Amniotic stem cell (primary cell): ENCODE measurements at places on chromosomes 2 and 18.
A peak's percentile ranks its signal among the peaks of the same experiment; 100 is the strongest.

DNA sequence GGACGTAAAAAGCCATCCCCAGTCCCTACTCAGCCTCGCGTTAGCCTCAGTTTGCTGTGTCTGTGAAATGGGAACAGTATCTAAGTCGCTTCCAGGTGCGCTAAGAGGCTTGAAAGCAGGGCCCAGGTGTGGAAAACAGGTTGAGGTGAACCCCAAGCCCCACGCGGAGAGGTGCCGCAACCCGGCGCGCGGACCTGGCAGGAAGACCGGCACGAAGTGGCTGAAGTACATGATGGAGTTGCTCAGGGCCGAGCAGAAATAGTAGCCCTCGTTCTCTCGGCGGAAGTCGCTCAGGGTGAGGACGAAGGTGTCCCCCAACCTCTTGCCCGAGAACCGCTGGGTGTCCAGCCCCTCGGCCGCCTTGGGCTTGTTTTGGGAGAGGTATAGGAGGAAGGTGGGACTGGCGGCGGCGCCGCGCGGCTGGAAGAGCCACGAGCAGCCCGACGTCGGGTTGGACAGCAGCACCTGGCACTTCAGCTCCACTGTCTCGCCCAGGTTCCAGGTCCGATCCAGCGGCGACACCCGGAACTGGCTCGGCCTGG, 508 bp downstream of the CD8A start:
- DNase-seq = no peak

GRCh38 chr2:221581986-221582385, 9.9 kb upstream of the EPHA4 start:
- no peak for DNase-seq

GRCh38 chr2:152466041-152466440, 131.1 kb downstream of the FMNL2 start:
- no peak for DNase-seq

DNA sequence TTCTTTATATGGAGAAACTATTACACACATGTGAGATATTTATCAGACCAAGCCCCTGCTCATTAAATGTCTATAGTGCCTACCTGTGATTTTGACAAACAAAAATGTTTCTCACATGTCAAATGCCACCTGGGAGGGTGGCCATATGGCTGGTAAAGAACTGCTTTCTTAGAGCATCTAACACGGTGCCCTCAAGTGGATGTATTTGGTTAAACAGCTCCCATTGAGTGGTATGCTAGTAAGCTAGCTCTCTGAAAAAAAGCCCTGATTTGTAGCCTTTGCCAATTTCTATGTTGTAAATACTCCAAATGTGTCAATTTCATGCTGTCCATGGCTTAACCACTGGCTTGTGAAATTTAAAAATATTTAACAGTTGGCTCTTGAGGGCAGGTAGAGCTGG, 94.6 kb downstream of the PMAIP1 start:
- DNase-seq = no peak

- no peak for DNase-seq
Measured at GRCh38 chr2:190575263-190575662, 40.7 kb upstream of the NEMP2 start.

GRCh38 chr2:66895206-66895605, 460.3 kb downstream of the MEIS1 start:
- no peak for DNase-seq

GRCh38 chr18:67589325-67589724, 72.8 kb upstream of the DSEL start:
- no peak for DNase-seq

- no peak for DNase-seq
Measured at GRCh38 chr2:207239754-207240494, 74.2 kb upstream of the KLF7 start.

- DNase-seq = no peak
Measured at GRCh38 chr2:174617718-174618117, 20.1 kb upstream of the WIPF1 start.

DNA sequence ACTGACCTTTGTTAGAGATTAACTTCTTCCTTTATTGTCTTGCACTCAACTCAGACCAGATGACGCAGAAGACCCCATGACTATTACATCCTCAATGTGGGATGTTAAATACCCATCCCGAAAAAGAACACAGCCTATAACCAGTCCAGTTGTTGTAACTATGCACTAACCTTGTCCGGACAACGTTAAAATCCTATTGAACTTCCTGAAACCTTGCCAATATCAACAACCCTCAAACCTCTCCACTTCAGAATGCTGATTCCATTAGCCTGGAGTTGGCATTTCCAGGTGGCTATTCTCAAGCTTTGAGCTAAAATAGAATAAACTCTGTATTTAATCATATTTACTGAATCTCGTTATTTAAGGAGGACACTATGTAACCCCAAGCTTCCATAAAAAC, 13.6 kb downstream of the NMS start:
- DNase-seq = no peak

DNA sequence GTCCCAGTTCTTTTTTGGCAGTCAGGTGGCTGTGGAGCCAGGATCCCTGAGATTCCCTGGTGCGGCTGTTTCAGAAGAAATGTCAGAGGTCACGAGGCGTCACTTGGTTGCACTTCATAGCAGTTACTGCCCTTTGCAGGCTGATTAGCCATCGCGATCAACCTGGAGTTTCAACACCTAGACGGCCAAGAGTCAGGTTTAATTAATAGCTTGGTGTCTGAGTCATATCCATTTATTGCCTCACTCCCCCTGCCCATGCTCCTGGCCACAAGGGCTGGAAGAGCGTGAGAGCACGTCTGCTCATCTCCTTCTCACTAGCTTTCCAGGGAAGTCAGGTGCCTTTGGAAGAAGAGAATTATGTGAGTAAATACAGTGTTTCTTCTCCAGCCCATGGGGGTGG, 552.3 kb downstream of the TSN start:
- DNase-seq = no peak

DNA sequence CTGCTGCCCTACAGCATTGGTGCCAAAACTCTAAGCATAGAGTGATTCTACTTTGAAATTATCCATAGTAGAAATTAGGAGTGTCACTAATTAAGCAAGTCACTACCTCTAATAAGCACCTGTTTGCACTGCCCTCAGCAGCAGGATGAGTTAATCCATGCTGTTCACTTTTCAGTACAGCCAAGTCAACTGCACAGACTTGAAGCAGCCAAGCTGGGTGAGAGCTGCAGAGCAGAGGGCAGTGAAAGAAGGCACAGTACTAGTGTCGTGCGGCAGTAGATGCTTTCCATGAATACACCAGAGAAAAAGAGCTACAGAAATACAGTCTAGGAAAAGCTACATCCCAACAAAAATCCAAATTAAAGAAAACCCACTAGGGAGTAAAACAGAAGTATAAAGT, 98.6 kb downstream of the RAPH1 start:
- no peak for DNase-seq

DNA sequence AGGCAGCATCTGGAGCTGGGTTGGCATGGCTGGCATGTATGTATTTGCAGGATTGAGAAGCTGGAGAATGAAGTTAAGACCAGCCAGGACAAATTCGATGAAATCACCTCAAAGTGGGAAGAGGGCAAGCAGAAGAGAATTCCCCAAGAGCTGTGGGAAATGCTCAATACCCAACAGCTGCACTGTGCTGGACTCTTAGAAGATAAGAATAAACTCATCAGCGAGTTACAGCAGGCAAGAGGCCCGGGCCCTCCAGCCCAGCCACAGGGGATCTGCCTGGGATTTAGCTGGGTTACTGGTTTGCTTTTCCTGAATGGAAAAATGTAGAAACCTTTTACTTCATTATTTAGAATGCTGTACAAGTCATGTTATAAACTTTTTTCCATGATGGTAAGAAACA, 22.5 kb downstream of the DRC1 start:
- no peak for DNase-seq

- peak; percentile 23 for DNase-seq
Measured at GRCh38 chr2:169528271-169528701, 18.8 kb downstream of the KLHL41 start.

- DNase-seq = no peak
Measured at GRCh38 chr18:10213526-10213925, 240.9 kb upstream of the APCDD1 start.

- peak; percentile 17 for DNase-seq
Measured at GRCh38 chr2:185456517-185456916, 282.1 kb upstream of the FSIP2 start.

- DNase-seq = no peak
Measured at GRCh38 chr18:58556331-58557007, 72.4 kb downstream of the ALPK2 start.

DNA sequence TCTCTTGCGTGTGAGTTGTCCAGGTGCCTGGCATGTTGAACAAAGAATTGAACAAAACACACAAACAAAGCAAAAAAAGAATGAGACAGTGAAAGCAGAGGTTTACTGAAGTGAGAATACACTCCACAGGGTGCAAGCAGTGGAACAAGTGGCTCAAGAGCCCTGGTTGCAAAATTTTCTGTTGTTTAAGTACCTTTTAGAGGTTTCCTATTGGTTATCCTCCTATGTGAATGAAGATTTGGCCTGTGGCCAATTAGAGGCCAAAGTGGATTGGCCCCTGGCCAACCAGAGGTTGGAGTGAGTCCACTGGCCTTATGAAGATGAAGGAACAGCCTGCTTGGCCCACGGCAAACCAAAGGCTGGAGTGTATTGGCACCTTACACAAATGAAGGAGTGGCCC, 1188.5 kb upstream of the NRXN1 start:
- DNase-seq = no peak

GRCh38 chr2:143960177-143960576, 559.7 kb downstream of the ZEB2 start:
- DNase-seq = no peak

GRCh38 chr18:23809415-23809814, 120.2 kb downstream of the LAMA3 start:
- DNase-seq = no peak

GRCh38 chr18:49893036-49893435, 79.7 kb upstream of the ACAA2 start:
- no peak for DNase-seq

DNA sequence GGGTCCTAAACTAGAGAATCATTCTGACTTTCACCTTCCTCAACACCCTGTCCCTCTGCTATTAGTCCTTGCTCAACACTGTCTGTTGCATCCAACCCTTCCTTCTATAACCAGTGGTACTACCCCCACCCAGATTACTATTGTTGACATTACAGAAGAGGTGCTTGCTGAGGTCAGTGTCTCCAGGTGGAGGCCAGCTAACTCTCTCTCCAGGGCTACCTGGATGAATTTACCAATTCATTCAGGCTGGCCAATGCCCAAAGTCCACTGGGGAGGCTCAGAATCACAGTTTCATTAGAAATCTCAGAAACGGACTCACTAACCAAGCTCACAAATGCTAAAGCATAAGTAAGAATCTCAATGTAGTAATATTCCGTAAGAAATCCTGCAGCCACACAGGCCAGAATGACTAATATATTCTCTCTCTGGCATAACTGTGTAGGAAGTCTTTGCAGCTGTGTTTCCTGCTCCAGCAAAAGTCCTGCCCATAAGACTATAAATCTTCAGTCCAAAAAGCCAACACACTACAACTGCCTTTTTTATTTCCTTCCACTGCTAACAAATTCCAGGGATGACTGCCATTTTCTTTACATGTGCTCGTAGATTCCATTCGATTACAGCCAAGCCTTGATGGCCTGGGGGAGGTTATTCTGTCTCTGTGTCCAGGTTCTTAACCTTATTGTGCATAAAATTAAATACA, 10.0 kb upstream of the TTR start:
- no peak for DNase-seq

GRCh38 chr2:27320958-27321543, 1.8 kb downstream of the MPV17 start:
- peak; percentile 95 for DNase-seq

DNA sequence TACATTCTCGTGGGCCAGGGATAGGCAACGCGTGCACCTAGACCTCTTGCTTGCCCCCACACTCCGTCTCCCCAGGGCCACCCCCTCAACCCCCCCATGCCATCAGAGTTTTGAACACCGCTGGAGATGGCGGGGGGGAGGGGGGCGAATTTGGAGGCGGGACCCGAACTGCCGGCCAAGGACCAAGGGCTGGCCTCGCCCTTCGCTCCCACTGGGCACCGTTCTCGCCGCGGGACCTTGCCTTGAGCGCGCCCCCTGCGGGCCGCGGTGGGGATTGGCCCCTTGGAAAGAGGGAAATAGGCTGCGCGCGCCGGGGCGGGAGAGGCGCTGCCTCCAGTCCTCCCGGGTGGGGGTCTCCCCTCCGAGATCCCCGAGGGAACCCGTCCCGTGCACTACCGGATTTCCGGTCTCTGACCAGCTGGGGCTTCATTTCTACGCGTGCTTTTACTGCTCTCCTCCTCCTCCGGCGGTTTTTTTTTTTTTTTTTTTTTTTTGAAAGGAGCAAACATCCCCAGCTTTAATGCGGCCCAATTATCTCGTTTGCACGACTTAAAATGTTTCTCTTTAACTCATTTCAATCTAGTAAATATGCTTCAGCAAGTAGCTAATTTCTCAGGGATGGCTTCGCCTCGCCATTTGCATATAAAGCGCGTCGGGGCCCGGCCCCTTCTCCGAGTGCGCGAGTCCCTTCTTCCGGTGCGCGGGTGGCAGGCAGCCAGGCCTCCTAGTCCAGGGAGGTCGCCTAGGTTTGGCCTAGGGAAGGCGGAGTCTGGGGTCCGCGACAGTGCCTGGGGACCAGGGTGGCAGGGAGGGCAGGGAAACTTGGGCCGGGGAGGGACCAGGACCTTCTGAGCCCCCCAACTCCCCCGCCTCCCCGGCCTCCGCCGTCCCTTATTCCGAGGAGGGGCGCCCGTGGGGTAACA, 10.0 kb upstream of the GBX2 start:
- no peak for DNase-seq

DNA sequence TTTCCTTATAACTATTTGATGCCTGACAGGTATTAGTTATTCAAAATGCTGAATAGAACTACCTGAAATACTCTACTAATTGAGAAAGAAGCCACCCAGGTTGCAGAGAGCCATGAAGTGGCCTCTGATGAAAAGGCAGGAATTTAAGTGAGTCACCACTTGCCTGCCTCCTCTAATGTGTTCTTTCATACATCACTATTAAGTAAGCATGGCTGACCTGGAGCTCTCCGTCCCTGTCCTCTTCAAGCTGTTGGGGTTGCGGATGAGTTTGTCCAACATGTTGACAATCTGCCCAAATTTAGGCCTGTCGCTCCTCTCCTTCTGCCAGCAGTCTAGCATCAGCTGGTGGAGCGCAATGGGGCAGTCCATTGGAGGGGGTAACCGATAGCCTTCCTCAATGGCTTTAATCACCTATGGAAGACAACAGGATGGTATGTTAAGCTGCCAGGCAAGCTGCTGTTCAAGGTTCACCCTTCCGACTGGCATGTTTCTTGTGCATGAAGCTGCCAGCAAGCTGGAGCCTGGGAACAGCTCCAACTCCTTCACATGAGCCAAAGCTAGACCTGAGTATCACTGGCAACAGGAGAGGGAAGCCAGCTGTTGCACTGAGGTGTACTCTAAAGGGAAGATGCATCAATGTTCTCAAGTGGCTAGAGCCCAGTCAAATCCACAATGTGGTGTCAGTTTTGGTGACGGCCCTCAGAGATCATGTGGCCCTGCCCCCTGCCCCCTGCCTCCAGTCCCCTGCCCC, 142.2 kb downstream of the EPHA4 start:
- DNase-seq = no peak

DNA sequence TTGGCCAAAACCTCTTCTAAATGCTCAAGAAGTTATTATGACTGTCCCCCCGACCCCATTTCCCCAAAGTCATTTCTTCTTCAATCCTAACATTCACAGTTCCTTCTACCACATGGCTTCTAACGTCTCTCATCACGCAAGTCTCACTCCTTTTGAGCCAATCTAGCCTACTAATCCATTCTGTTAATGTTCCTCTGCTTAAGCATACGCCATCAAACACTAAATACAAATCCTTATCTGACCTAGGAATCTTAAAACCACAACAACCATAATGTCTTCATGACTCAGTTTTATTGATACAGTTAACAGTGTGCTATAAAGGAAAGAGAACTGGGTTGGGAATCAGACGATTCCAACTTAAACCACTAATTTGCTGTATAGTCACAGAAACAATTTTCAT, 23.9 kb downstream of the HNRNPLL start:
- no peak for DNase-seq

- DNase-seq = no peak
Measured at GRCh38 chr2:154696369-154696768, 2.1 kb upstream of the KCNJ3 start.
